ENCODE measurements at places on chromosomes 11 and 22.

- DNase-seq: no peak
Observed at GRCh38 chr11:19683141-19683805, 29.4 kb upstream of the NAV2 start.

DNA sequence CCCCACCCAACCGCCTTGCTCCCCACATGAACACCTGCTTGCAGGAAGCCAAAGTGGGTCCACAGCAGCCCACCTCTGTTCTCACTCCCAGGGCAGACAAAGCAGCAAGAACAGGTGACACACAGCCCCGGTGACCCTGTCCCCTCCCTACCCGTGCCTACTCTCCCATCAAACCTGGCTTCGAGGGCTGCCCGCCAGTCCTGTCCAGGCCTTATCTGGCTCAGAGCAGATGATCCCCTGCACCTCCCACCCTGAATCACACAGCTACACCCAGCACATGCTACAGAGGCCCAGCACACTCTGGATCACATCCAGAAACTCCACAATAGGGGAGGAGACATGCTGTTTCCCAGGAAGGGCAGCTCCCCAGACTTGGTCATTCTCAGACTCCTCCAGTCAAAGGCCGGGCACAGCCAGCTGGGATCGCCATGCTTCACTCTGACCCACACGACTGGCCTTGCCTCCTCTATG lies 6.2 kb upstream of the RGL4 start:
- DNase-seq: no peak

- no peak for DNase-seq
Observed at GRCh38 chr11:20017320-20017719, 143.0 kb downstream of the DBX1 start.

DNA sequence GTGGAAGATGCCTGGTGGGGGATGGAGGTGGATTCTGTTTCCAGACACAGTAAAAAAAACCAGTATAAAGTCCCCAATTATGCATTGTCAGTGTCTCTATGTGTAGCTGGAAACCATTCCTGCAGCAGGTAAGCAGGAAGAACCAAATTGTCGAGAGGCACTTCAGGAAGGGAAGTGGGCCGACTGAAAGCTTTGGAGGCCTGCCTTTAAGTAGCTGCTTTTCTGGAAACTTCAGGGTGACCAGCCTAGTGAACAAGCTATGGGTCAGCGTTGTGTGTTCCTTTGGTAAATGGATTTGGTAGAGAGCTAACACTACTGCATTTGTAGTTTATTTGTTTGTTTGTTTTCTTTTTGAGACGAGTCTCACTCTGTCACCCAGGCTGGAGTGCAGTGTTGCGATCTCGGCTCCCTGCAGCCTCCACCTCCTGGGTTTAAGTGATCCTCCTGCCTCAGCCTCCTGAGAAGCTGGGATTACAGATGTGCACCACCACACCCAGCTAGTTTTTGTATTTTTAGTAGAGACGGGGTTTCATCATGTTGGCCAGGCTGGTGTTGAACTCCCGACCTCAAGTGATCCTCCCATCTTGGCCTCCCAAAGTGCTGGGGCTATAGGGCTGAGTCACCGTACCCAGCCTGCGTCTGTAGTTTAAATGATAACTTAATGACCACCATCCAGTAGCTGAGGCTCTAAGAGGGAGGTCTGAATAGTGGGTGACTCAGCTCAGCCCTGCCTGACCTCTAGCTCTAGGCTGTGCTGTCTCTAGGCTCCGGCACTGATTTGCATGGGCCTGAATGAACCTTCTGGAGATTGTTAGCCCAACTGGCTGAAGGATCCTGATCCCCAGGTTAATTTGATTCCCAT lies 12.8 kb downstream of the PTPRJ start:
- DNase-seq: no peak

GRCh38 chr11:76566811-76567210 lies 103.7 kb downstream of the LRRC32 start:
- DNase-seq: no peak

DNA sequence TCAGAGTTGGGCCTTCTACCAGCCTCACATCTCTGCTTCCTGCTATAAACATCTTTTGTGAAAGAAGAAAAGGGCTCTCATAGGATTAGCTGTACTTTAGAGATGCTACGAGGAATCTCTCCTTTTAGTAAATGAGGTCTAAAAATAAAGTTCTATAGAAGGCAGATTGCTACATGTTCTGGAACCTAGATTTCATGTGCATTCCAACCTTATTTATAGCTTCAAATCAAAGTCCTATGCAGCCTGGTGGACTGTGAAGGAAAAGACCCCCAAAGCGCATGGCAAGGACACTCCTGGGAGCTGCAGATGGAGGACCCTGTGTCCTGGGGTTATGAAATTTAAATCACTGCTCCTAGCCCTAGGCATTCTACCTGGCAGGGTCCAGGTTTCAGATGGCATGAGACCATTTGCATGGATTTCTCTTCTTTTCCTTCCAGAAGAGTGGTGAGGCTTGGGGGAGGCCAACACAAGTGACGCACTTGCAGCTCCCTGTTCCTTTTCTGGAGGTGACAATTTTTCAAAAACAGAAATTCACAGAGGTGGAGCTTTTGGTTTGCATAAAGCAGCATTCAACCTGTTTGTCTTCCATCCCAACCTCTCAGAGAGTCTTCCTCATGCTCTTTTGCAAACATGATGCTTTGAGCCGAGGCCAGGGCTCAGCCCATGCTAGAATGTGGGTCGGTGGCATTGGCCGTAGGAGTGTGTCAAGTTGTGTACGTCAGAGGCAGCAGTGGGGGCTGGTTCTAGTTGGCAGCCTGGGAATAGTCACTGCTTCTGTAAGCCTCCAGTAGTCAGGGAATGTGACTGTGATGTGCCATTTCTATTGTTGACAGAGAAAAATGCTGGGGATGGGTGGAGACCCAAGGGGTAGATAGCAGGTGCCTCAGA lies 6.3 kb downstream of the CRY2 start:
- peak; percentile 72 for DNase-seq

- no peak for DNase-seq
Observed at GRCh38 chr11:132718711-132719671, 813.3 kb downstream of the OPCML start.

DNA sequence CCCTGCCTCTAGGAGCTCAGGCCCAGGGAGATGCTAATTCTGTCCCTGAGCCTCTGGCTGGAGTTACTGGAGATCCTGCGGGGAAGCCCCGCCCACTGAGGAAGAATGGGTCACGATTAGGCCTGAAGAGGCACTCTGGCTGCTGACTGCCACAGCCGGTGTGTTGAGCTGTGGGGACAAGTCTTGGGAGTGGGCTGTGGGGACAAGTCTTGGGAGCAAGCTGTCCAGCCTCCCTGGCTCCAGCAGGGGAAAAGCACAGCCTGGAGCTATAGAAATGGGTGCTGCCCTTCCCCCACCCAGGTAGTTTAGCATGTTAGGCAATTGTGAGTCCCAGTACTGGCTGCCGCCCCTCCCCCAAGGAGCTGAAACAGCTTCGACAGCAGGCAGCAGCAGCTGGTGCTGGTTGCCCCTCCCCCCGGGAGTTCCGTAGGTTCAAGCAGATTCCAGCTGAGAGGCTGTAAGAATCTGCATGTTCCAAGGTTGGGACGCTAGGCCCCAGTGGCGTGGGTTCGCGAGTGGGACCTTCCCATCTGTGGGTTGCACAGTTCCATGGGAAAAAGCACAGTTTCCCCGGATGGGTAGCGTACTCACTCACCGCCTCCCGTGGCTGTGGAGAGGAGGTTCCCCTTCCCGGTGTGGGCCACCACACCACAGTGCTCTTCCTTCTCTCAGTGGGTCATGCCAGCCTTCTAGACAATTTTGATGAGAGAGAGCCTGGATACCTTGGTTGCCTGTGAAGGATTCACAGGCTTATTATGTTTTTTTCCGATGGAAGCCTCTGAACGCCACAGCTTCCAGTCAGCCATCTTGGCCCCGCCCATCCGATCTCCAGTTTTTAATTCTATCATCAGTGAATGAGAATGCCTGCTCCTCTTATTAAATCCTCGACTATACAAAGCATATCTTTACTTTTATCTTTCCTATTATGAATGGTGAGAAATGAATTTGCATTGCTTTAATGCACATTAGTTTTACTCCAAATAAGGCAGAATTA lies 61.5 kb downstream of the MSANTD4 start:
- no peak for DNase-seq

DNA sequence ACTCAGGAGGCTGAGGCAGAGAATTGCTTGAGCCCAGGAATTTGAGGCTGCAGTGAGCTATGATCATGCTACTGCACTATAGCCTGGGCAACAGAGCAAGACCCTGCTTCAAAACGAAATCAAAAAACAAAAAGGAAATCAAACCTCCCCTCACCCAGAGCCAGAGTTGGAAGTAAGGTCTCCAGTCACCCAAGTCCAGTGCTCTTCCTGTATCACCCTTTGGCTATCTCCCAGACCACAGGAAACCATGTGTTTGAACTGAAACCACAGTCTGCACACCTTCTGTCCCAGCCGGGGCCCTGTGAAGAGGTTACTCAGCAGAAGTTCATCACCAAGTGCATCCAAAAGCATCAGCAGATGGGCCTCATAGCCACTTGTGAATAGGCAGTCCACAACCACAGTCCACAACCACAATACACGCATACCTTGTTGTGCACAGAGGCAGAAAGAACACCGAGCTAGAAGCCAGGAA lies 4.6 kb downstream of the MYH9 start:
- DNase-seq: no peak

DNA sequence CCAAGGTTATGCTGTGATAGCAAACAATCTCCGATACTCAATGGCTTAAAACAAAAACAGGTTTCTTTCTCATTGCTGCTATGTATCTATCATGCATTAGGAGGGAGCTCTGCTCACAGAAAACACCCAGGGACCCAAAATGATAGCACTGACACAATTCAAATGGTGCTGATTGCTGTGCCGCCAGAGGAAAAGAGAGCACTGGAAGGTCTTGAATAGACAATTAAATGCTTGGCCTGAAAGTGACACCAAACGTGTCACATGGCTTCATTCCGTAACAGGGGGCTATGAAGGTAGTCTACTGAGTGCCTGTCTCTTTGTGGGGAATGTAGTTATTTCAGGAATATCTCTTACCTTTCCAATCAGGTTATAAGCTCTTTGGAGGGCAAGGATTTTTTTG lies 94.2 kb downstream of the FAR1 start:
- no peak for DNase-seq

GRCh38 chr11:84812471-84812969 lies 814.6 kb downstream of the DLG2 start:
- DNase-seq: no peak

DNA sequence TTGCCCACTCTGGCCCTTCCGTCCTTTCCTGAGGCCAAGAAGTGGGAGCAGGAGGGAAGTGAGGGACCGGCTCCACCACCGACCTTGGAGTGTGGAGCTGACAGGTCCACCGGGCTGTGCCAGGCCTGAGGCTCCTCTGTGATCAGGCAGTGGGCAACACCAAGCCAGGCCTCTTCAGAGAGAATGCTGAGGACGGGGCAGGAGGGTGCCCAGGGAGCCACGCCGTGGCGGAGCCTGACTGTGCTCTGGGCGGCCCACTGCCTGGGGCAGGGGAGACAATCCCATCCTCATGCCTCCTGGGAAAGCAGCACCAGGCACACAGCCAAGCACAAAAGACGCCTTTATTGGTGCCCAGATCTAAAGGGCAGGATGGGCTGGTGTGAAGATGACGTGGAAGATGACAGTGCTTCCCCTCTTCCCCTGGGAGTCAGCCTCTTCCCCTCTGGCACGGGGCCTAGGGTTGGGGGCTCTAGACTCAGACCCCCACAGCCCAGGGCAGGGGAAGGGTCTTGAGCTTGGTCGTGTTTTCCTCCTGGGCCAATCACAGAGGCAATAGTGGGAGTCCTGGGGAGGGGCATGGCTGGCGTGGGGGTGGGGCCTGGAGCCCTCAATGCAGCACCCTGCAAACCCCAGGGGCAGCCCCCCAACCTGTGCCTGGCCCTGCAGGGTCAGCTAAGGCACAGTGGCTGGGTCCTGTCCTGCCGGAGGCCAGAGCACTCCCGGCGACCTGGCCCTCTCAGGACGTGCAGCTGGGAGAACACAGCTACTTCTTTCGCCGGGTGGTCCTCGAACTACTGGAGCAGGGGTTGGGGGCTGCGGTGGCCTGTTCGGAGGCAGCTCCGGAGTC lies 4.7 kb downstream of the LMF2 start:
- no peak for DNase-seq

DNA sequence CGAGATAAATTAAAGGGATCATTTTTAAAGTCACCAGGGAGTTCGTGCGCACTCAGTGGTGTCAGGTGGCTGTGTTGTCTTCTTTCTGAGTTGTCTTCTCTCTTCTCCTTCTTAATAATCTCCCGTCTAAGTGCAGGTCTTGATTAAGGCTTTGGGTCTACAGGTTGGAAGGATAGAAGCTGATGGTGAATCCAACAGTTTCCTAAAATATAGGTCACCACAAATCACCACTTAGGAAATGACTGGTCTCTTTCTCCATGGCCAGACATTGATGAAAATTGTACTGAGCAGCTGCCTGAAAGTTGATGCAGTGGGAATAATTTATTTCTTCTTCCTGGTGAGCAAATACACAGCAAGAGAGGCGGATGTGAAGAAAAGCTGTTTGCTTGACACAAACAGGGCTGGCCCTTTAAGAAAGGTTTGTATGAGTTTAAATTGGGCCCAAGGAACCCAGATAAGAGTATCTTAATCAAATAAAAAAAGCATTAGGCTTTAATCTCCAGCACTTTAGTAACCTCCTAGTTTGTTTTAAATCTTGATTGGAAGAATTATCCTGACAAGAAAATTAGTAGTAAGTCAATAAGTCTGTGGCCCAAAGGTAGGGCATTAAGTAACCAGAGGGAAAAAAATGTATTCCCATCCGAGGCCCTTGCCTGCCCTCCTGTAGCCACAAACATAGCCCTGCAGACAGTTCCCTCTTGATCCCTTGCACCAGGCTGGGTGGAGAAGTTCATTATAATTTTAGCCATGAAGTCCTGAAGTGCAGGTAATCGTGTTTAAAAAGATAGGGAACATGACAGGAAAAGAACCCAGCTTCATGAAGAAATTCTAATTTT lies 245.8 kb downstream of the KIRREL3 start:
- DNase-seq: no peak

DNA sequence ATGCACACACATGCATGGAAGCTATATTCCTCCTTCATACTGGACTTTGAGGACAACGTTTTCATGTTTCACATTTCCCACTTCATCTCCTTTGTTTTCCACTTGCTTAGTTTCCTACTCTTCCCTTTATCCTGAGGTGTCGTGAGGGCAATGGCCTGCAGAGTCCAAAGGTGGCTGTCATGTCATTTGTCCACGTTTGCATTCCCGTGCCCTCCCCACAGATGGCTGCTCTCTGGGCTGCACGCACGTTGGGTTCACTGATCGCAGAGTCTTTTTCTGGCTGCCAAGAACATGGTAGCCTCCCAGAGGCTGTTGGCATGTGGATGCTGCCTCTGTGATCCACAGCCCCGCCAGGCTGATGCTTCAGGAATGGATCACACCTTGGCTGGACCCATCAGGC lies 256.0 kb downstream of the ST3GAL4 start:
- no peak for DNase-seq

GRCh38 chr11:70755410-70756158 lies 357.3 kb downstream of the CTTN start:
- peak; percentile 56 for DNase-seq
